Adipocyte (in vitro differentiated cells): ENCODE measurements at places on chromosomes 1 and 21.
A peak's percentile ranks its signal among the peaks of the same experiment; 100 is the strongest.

DNA sequence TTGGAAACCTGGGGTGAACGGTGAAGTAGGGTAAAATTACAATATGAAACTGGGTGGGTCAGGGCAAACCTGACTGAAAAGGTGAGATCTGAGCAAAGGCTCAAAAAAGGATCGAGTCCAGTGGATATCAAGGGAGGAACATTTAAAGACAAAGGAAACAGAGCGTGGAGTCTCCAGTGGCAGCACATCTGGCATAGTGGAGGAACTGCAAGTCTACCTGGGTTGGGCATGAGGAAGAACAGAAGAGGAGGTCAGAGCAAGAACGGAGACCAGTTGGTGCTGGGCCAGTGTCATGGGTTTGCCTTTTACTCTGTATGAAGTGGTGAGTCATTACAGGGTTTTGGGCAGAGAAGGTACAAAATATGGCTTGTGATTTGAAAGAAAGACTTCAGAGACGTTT, 163.7 kb downstream of the NTPCR start:
- DNase-seq = no peak

DNA sequence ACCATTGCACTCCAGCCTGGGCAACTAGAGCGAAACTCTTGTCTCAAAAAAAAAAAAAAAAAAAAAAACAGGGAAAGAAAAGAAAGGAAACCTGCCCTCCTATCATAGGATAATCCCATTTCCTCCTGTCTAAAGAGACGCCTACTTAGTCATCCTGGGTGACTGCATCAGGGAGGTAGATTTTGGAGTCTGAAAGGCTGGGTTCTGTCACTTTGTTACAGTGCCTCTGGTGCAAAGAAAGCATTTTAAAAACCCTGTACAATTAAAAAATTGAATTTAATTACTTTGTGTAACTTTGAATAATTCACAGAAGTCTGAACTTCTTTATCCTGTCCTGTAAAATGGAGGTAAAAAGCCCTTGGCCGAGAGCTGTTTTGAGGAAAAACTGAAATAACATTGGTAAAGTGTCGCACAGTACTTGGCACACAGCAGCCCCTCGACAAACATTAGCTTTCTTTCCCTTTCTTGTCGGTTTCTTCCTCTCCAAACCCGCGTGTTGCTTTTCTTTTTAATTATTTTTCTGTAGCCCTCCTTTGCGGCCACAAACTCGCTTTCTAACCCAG, 657 bp upstream of the HDAC1 start:
- DNase-seq = peak; percentile 39

DNA sequence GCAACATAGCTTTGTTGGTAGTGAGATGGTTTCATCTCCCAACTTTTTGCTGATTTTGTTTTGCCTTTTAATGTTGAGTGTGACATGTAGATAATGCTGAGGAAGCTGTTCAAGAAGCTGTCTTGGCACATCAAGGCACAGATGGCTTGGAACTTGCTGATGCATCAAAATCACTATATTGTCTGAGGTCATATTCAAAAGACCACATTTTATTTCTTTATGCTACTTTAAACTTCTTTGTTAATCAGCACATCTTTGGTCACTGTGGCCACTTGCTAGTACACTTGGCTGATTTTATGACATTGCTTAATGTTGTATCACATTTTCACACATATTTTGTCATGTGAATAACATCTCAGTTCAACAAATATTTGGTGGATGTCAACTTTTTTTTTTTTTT, 87.1 kb upstream of the BCL10 start:
- DNase-seq = no peak

GRCh38 chr1:63915121-63915520, 141.3 kb downstream of the ROR1 start:
- no peak for DNase-seq

DNA sequence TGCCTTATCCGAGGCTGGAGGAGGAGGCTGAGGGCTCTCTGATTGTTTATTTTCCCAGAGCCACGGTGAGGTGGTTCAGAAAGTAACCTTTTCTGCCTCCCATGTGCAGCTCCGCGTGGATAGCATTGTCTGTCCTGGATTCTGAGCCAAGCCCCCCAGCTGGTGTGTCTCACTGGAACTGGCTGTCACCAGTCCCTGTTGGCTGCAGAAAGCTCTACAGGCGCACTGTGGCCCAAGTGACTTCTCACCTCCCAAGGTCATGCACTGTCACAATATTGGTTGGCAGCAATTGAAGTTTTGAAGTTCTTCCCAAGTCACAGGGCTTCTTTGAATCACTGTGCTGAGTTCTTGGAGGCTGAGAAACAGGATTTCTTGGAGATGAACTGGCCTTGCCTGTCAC, 8.2 kb downstream of the BMP8A start:
- DNase-seq = no peak

DNA sequence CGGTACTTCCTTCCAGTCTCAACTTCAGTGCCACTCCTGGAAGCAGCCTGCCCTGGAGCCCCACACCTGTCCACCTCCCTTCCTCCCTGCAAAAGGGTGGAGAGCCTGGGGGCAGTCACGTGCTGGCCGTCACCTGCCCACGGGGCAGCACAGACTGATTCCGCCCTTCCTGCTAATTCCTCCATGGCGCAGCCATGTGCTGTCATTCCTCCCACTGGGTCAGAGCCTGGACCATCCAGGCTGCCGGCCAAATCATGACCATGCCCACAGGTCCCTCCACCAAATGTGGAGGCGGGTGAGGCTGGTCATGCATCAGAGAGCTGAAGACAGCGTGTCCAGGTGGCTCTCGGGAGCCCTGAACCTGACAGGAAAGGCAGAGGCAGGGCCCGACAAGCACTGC, 24.4 kb upstream of the GPR153 start:
- DNase-seq = no peak

DNA sequence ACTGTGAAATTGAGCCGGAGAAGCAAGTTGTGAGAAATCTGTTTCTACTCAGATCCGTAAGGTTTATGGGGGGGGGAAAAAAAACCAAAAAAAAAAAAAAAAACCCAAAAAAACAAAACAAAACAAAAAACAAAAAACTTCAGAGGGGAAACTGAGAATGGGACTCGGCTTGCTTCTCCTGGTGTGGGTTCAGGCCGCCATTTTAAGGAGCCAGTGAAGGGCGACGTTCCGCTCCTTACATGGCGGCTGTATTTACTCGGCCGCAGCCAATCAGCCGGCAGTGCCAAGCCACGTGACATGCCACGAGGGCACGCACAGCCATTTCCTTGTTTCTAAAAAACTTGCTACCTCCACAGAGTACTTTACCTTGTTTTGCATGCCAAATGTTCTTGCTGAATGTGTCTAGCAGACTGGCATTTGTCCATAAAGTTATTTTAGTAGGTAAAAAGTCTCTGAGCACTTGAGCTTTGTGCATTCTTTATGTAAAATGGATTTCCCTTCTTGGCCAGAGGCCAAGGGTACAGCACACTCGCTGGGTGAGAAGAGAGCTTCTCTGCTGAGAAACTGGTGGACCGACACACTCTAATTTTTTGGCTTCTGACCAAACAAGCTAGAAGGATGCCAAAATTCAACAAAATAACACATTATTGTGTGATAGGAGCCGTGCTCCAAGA, 101.8 kb downstream of the NFIA start:
- peak; percentile 62 for DNase-seq

- no peak for DNase-seq
Observed at GRCh38 chr1:213409208-213409631, 358.2 kb downstream of the RPS6KC1 start.

DNA sequence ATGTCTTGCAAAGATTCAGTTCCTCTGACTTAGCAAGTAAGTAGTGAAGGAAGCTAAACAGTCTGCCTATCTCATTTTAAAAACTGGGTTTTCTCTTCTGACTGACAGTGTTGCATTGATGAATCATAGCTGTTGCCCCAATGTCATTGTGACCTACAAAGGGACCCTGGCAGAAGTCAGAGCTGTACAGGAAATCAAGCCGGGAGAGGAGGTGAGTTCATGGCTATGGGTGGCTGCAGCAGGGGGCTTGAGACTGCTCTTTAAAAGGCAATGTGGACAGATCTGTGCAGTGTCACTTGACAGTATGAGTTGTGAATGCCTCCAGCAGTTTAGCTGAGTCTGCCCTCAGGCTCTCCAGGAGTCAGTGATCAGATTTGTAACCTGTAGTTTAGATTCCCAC, 46.6 kb downstream of the SMYD2 start:
- no peak for DNase-seq

DNA sequence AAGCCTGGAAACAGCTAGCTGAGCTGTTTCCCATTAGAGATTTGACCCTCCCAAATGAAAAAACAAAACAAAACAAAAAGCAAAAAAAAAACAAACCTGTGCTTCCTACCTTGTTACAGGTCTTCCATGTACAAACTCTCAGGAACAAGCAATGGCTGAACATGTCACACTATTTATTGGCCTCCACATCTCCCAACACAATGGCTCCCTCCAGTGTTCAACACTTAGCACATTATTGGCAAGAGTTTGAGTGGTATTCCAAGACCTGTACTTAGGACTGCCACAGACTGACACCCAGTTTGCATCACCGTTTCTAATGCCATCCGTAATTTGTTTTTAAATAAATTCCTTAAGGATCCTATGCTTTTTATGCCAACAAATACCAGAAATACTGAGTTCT, 195.0 kb upstream of the OLFM3 start:
- peak; percentile 22 for DNase-seq

- no peak for DNase-seq
Observed at GRCh38 chr1:208603721-208604120, 359.5 kb upstream of the PLXNA2 start.

DNA sequence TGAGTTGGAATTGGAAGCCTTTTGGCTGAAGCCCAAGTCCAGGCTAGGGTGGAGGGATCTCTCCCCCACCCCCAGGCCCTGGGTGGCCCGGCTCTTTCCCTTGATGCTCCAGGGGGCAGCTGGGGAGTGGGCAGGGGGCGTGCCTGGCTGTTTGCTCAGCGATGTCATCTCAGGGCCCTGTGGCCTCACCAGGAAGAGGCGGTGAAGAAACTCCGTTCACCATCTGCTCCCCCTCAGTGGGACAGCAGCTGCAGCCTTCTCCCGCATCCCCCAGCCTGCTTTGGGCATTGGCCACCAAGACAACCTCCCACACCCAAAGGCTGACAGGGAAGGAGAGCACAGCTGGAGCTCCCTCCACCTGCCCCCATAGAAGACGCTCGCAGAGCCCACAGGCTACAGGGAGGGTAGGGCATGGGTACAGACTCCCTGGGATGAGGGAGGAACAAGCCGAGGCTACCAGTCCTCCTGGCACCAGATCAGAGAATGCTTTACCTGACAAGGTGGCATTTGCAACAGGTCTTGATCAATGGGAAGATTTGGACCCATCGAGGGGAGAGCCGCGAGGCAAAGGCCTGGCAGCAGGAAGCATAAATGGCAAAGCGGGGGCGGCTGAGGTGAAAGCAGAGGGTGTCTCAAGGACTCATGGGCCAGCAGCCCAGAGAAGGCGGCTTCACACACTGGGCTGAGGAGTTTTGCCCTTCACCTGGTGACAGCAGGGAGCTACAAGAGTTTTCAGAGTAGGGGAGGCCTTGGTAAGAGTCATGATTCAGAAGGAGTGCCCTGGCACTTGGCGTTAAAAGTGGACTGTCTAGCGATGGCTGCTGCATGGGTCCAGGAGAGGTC, 6.5 kb upstream of the GUCA2A start:
- DNase-seq = no peak

DNA sequence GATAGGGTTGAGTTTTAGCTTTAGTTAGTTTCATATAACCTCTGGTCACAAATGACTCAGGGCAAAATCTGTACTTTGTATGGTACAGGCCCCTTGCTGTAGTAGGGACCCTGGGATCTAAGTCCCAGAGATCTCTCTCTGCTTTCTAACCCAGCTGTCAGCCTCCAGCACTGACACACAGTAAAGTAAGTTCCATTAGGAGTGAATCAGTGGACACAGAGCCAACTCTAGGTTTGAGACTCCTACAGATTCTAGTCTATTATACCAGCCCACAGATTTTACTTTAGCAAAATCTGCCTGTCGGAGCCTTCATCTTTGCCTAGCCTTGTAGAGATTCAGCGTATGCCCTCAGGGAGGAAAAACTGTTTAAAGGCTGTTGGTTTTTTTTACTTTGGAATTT, 52.5 kb downstream of the ANGPTL1 start:
- peak; percentile 53 for DNase-seq

DNA sequence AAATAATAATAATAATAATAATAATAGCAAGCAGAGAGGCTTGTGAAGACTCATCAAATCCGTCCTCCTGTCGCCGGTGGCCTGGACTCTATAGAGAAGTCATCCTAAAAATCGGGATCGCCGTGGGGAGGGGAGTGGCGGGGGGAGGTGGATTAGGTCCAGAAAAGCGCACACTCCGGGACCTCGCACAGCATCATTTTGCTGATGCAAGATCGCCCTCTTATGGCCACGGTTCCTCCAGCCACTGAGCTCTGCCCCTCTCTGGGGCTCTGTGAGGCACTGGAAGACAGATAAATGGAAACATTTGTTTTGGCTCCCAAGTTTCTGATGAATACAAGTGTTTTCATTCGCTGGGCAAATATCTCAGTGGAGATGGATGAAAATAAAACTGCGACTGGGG, 612.0 kb downstream of the MATN1 start:
- peak; percentile 84 for DNase-seq

DNA sequence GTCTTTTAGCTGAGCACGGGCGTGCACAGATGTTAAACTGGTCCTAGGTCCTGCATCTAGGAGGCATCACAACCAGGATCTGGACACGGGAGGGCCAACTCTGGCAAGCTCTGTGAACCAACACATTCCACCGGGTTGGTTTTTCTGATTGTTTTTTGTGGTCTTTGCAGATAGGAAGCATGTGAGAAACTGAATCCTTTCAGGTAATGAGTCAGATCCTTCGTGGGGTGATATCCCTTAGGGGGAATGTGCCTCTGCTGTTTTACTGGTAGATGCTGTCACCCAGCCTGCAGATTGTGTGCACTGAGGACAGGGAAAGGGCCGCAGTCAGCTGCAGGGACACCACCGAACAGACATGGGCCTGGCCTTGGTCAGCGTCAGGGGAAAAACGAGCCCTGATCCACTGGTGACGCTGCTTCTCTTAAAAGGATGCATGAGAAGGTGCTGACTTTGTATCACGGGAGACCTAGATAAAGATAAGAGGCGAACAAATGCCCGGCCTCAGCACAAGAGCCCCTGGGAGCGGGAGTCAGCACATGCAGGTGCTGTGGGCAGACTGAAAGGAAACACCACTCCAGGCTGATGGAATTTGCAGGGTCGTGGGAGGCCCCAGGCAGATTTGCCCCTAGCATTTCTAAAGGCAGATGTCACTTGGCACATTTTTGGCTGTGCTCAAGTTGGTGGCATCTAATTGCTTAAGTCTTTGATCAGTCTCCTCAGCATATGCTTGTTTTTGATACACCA, 51.1 kb downstream of the DOP1B start:
- DNase-seq = peak; percentile 16
